Activated naive CD4-positive, alpha-beta T cell treated with anti-CD3 and anti-CD28 coated beads, Interleukin-2, amount 50 U/mL, for 72 hours (primary cell): ENCODE measurements at places on chromosomes 1 and 21. TPM values are rescaled to one million over a fixed set of nuclear protein-coding genes. Genes with fewer than 3 reads are reported as not detected.

AKR7A3 gene
- 0.93 TPM for total RNA-seq

RIMKLA gene
- total RNA-seq: 18.0 TPM

DNA sequence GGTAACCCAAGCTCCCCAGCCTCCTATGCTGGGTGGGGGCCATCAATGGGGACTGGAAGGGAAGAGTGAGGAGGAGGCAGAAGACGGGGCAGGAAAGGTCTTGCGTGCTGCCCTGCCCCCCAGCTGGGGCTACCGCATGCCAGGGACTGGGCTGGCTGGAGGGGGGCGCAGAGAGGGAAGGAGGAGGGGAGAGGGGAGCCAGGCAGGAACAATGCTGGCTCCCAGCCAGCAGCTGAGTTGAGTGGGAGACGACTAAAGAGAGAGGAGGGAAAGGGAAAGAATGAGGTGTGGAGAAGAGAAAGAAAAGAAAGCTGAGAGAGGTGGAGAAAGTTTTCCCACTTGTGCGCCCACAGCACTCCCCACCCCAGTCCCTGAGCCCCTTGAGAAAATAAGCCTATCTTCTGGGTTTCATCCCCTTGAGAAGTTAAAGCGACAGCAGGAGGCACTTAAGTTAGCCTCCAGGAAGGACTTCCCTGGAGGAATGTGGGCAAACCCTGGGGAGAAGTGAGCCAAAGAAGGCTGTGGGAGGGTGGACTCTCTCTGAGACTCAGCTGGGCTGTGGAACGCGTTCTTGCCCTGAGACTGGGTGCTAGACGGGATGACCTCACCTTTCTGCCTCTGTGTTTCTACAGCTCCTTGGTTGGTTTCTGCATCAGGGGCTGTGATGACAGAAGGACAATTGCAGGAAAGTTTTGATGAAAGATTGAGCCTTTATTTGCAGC lies 12.9 kb upstream of the NES start:
- DNase-seq: no peak

DNA sequence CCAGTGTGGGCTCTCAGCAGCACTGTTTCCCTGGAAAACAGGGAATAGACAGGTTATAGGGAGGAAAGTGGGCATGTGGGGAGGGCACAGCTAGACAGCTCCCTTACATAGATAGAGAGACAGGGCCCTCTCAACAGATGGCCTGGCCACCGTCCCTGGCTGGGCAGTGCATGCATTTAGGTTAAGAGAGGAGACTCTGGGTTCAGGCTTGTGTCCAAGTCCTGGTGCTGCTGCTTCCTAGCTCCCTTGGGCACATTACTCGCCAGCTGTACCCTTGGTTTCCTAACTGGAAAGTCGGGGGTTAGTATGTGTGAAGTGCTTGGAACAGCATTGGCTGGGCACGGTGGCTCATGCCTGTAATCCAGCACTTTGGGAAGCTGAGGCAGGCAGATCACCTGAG lies 9.1 kb downstream of the PLOD1 start:
- no peak for DNase-seq

GRCh38 chr1:59276439-59276851 lies 20.4 kb upstream of the FGGY start:
- DNase-seq: no peak

- no peak for DNase-seq
Observed at GRCh38 chr1:57063406-57064125, 97.8 kb upstream of the C8B start.

- no peak for DNase-seq
Observed at GRCh38 chr1:108117945-108118902, 81.9 kb downstream of the SLC25A24 start.

DNA sequence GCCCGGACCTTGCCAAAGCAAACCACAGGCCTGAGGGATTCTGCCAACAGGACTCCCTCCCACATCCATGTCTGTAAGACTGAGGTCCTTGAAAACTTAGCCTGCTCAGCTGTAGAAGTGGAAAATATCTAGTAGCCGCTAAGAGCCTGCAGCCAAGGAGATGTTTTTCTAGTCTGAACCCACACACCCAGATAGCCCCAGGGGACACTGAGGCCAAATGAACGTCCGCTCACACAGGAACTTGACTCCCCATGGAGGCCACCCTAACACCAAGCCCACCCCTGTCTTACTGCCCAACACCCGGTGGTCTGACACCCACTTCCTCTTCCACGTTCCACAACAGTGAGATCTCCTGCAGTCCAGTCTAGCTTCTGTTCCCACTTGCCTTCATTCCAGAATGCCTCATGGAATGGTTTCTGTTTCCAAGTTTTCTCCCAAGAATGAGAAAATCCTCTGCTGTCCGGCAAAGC lies 174.8 kb downstream of the PLPP3 start:
- DNase-seq: no peak
